Activated CD4-positive, alpha-beta T cell treated with anti-CD3 and anti-CD28 coated beads, Interleukin-2, amount 10 ng/mL, durations not matched to agents 7 days and 5 days (primary cell): ENCODE measurements at places on chromosomes 2 and 18. TPM values are rescaled to one million over a fixed set of nuclear protein-coding genes. Genes with fewer than 3 reads are reported as not detected.

DNA sequence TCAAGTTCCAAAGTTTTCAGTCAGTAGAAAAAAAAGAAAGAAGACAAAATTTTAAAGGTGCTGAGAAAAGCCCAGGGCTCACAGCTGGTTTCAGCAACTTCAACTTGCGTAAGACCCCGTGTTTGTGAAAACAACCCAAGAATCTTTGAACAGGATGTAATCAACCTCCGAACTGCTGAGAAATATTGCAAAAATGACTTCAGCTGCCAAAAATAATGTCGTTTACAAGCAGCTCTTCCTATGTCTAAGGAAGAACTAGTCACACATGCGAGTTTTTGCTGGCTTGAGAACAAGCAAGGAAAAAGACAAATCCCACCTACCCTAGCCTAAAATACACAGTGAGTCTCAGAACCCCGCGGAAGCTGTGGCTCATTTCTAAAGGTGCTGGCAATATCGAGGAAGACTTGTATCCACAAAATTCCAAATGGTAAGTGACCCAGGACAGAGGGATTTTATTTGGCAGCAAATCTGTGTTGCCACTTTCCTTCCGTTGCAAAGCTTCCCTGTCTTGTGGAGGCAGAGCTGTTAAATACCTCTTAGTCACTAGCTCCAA, 59.8 kb upstream of the SLC8A1 start:
- DNase-seq = no peak

GRCh38 chr2:237262838-237263771, 150.9 kb downstream of the COL6A3 start:
- DNase-seq = no peak

DNA sequence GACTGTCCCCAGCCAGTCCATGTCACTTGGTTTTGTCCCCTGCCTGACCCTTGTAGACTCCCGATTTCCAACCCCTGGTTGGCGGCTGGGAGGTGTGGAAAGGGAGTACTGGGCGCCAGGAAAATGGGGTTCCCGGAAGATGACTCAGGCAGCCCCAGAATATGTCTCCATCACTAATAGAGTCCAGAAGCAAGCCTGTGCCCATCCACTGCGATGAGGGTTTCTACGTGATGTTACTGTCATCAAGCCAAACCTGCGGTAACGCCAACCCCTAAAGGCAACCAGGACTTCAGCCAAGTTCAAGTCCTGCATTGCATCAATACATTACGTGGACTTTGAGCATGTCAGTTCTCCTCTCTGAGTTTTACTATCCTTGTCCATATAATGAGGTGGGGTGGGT, 62.0 kb upstream of the TAF1B start:
- DNase-seq = no peak

- no peak for DNase-seq
Observed at GRCh38 chr2:80068038-80068731, 236.4 kb downstream of the LRRTM1 start.

DNA sequence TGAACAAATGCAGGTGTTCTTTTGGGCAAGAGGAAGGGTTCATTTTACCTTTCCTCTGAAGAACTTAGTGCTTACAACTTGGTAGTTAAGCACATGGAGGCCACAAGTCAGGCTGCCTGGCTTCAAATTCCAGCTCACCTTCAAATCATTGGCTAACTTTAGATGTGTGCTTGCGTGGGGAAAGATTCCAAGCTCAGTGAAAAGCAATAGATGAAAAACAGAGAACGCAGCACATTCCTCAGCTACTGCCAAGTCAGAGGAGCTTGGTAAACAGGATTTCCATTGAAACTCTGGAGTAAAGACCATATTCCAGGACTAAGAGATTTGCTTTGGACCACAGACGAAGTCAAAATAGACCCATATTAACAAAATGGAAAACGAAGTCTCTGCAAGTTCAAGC, 96.3 kb upstream of the ASB18 start:
- DNase-seq = no peak

GRCh38 chr2:170141865-170142264, 36.1 kb upstream of the MYO3B start:
- no peak for DNase-seq

- no peak for DNase-seq
Observed at GRCh38 chr2:108855194-108855593, 68.6 kb downstream of the CCDC138 start.

Gene CMPK2
- total RNA-seq = 96.0 TPM
